Activated CD4-positive, alpha-beta T cell treated with anti-CD3 and anti-CD28 coated beads, Interleukin-2, amount 50 U/mL, for 48 hours (primary cell): ENCODE measurements at places on chromosomes 3 and 15.

DNA sequence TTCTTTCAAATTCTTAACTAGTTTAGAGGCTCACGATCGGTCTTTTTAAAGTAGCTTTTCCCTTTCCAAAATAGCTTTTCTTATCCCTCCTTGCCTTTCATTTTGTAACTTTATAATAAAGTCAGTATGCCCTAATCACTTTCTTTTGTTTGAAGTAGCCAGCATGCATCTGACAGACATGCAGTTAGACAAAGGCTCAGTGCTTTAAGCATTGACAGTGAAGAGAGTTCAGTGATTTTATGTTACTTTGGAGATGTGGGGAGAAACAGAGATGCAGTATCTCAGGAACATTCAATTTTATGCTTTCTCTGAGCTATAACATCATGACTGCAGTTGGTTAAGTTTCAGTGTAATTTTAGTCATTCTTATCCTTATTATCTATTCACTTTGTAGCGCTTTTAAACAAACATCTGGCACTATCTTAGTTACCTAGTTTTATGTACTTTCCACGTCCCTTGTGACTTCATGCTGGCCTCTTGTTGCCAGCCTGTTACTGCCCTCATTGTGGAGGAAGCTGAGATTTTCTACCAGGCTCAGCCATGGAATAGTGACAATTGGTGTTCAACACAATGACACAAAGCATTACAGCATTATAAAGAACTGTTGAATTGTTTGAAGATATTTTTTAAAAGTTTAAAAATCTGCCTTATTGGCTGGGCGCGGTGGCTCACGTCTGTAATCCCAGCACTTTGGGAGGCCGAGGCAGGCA, 90.3 kb downstream of the AKAP13 start:
- no peak for DNase-seq

DNA sequence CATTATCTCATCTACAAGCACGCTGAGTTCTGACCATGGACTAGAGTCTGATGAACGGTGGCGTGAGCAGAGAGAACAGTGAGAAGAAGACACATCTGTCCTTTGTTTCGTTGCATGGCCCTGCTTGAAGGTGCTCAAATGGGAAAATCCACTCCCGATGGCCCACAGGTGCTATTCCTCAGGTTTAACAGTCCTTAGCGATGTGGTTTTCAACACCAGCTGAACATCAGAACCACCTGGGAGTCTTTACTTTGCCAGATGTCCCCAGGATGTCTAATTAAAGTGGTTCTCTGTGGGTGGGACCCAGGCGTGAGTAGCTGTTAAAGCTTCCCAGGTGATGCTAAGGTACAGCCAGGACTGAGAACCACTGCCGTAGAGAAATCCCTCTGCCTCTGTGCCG, 13.0 kb downstream of the ADAMTS17 start:
- no peak for DNase-seq

GRCh38 chr15:33328106-33328505, 17.3 kb downstream of the RYR3 start:
- no peak for DNase-seq

DNA sequence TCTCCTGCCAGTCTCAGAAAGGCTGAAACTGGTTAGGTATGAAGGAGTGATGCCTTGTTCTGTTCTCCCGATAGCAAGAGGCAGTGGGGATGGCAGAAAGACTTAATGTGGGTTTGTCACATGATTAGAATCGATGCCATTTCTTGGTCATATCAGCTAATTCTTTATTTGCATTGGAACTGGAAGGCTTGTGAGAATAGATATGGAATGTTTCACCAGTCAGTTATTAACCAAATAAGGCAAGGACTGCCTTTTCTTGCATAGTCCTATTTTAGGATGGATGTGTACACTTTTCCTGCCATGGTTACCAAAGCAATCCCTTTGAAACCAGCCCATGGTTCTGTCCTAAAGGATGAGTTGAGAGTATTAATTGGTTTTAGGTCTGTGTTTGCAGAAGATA, 33.7 kb downstream of the FILIP1L start:
- DNase-seq, result no peak

DNA sequence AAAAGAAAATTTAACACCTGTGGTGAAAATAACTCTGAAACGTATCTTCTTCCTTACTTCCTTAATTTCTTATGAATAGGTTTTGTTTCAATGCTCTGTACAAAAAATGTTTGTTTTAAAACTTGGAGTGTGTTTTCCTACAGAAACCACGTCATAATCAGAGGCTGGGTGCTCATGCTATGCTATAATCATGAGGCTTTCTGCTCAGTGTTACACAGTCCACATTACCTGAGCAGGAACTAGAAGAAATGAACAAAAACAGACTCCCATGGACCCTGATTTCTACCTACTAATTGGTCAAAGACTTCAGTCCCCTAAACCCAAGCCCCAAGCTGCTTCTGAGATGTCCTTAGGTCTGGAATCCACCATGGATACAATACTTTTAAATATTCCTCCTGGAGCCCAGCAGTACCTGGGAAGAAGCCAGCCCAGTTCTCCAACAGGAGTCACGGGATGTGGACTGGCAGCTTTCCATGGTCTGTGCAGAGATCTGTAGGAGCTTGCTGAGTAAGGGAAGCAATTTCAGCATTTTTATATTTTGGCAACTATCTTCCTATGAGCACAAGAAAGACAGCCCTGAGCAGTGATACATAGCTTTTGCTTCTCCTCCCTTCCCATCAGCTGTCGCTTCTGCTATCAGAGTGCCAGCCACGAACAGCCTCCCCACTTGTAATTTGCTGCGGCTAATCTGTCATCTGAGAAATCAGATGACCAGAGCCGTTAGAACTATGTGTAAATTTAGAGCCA, 65.6 kb downstream of the WDR72 start:
- DNase-seq, result no peak

GRCh38 chr3:165211721-165212120, 15.5 kb upstream of the SLITRK3 start:
- no peak for DNase-seq

DNA sequence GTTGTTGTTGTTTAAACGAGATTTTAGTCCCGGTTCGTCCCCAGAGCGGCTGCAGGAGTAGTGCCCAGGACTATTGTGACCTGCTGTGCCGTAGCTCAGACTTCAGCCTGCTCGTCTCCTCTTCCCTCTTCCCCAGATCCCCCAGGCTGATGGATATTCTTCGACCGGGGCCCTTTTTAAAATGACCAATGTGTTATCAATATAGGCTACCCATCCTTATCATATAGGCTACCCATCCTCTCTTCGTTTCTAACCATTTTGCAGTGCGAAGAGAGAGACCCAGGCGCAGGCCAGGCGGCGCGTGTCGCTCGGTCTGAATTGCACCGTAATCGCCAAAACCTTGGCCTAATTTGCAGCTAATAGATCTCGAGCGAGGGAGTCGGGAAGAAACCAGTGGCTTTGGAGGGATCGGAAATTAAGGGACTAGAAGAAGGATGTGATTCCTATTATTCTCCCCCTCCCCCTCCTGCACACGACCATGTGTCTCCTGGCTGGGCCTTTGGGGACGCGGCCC, 23.0 kb downstream of the NR2F2 start:
- DNase-seq, result no peak

- DNase-seq, result no peak
Measured at GRCh38 chr3:112304611-112305010, 10.6 kb upstream of the SLC9C1 start.

- DNase-seq, result no peak
Measured at GRCh38 chr15:67018441-67018840, 47.0 kb upstream of the SMAD3 start.

DNA sequence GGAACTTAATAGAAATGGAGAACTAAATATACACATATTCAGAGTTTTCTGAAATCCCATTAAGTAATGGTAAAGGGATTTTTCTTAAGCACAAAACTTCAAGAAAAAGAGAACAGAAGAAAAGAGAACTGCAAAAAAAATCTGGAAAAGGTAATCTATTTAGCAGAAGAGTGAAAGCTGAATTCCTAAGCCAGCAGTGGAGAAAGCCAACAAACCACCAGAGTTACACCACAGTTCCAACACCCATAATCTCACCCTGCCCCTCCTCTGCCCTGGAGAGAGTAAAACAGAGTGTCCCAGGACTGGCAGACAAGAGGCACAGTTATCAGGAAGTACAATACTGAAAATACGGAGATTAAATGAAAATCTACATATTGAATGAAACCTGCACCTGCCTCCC, 29.4 kb downstream of the TP53BP1 start:
- no peak for DNase-seq

DNA sequence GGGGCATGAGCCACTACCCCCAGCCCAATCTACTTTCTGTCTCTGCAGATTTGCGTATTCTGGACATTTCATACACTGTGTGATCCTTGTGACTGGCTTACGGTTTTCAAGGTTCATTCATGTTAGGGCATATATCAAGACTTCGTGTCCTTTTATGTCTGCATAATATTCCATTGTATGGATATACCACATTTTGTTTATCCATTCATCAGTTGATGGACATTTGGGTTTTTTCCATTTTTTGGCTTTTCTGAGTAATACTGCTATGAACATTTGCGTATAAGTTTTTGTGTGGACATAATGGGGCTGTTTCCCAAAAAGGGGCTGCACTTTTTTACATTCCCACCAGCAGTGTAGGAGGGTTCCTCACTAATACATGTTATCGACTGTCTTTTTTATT, 106.6 kb downstream of the PDE8A start:
- no peak for DNase-seq

DNA sequence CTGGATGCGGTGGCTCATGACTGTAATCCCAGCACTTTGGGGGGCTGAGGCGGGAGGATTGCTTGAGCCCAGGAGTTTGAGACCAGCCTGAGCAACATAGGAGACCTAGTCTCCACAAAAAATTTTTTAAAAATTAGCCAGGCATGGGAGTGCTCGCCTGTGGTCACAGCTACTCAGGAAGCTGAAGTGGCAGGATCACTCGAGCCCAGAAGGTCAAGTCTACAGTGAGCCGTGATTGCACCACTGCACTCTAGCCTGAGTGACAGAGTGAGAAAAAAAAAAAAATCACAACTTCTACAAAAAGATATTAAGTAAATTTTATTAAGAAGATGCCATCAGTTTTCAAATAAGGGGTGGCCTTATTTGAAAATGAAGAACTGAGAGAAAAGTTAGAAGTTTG, 11.9 kb upstream of the PLA2G4D start:
- DNase-seq, result no peak

DNA sequence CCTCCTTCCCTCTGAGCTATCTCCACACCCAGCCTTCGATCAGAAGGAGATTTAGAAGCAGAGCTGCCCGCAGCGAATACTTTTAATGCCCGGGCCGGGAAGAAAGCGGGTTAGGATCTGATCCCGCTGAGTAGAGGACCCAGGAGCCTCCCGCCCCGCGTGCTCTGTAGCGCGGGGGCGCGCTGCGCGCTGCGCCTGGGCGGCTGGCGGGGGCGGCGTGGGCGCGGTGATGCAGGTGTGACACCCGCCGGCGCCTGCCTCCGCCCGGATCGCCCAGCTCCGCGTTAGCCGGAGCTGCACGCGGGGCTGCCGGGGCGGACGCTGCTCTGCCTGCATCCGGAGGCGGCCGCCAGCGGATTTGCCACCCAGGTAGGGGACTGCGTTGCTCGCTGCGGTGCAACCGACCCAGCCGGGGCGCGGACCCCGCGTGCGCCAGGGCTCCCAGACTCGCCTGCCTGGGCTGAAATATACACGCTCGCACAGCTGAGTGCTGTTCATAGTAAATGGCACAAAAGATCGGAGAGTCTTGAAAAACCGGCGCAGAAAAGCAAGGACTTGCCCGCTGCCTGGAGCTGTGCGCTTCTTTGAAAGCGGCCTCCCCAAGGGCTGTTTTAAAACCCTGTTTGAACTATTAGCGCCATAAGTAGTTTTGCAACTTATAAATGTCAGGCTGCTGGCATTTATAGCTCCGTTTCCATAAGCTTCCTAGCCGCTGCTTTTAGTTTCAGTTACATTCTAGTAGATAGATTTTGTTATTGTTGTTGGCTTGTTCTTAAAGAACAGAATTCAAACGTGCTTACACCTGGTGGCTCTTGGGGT, at the start of gene SV2B:
TSS of gene SV2B (plus strand) at position 263 of the 819 bp plus-strand sequence. CDS start 126,007 bp downstream, outside the sequence.
- DNase-seq, result peak; percentile 43

GRCh38 chr15:73284090-73284716, 84.6 kb downstream of the HCN4 start:
- DNase-seq, result no peak

DNA sequence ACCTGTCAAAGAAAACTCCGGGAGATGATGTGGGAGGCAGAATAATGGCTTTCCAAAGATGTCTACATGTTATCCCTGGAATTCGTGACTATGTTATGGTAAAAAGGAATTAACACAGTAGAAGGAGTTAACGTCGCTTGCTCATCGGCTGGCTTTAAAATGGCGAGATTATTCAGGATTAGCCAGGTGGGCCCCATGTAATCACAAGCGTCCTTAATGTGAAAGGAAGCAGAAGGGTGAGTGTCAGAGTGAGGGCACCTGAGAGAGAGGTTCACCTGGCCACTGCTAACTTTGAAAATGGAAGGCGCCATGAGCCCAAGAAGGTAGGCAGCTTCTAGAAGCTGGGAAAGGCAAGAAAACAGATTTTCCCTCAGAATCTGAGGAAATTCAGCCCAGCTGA, 557.2 kb downstream of the EPHB1 start:
- DNase-seq, result no peak

GRCh38 chr15:66734961-66735908, 33.2 kb downstream of the SMAD6 start:
- DNase-seq, result no peak

GRCh38 chr3:80023010-80023409, 255.2 kb upstream of the ROBO1 start:
- DNase-seq, result no peak

DNA sequence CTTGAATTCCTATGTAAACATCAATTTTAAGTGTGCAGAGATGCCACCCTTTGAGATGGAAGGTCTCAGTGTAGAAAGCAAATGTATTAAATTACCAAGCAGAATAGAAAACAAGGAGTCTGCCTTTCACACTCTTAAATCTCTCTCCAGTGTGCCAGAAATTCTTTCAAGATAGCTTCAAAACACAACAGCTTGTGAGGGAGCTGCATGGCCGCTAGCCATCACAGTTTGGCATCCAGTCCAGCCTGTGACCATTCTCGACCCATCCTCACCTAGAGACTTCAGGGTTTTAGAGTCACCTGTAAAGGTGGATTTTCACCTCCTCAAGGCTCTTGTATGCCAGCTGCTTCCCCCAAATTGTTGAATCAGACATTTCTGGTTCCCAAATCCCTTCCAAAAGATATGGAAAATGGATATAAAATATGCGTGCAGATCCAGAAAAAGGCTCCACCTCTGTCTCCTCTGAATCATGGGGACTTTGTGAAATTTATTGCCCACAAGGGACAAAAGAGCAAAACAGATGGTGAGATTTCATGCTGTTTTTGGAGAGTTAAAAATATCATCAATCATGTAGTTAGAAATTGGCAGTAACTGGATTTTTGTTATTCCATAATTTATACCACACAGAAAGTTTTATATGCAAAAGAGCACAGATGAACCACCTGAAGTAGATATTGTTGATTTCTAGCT, 114.2 kb upstream of the THRB start:
- no peak for DNase-seq

- DNase-seq, result no peak
Measured at GRCh38 chr3:195762249-195762585, 41.4 kb downstream of the MUC20 start.
